ENCODE measurements at places on chromosomes 3 and 15.
A peak's percentile ranks its signal among the peaks of the same experiment; 100 is the strongest.

- no peak for DNase-seq
Observed at GRCh38 chr15:80140909-80141308, 11.9 kb upstream of the FAH start.

DNA sequence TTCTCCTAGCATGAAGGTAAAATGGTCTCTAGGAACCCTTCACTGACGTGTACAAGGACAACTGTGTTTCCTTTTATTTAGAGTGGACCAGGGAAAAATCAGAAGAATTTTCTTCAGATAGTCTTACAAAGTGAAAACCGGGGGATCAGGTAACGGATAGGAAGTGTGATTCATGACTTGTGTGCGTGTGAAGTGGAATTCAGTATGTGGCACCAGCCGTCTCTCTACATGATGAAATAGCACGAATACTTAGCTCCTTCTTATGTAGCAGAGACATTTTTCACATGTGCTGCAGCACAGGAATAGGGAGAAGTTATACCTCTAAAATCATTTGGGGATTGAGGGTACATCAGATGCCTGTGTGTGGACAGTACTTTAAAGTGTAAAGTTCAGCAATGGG lies 159.2 kb downstream of the MEX3B start:
- DNase-seq, result no peak

GRCh38 chr15:88804257-88804656 lies 1.0 kb downstream of the ACAN start:
- DNase-seq, result no peak

GRCh38 chr3:194348354-194348753 lies 2.8 kb downstream of the CPN2 start:
- no peak for DNase-seq

- DNase-seq, result no peak
Observed at GRCh38 chr3:150068440-150069153, 97.9 kb upstream of the PFN2 start.

- no peak for DNase-seq
Observed at GRCh38 chr15:92904722-92905571, 4.8 kb downstream of the CHD2 start.

DNA sequence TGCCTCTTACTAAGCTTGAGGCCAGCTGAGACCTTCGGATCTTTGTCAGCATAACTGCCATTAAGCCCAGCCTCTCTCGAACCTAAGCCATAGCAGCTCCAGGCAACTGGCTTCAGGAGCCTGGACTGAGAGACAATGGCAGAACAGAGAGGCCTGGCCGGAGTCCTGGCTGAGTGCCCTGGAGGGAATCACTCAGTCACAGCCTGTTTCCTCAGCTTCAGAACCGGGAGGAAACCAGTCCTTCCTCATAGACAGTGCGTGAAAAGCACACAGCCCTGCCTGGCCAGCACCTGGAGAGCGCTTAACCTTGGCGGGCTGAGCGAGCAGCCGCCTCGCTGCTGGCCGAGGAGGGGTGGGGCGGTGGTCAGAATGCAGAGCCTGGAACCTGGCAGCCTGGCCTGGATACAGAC lies 21.6 kb downstream of the RNU5B-1 start:
- peak; percentile 40 for DNase-seq
